IMR-90 (cell line): ENCODE measurements at places on chromosomes 6 and 20.

DNA sequence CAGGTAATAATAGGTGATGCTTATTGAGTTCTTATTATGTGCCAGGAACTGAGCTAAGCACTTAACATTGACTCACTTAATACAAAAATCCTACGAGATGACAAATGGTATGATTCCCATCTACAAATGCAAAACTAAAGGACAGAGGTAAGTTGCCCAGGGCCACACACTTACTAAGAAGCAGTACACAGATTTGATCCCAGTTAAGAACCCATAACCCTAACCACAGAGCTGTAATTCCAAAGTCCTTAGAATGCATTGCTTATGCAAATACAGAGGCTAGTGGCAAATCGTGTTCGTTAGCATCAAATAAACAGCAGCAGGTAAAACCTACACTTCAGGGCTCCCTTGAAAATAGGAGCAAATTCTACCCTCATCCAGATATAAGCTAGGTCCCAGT is 104.0 kb downstream of the SASH1 start:
- DNase-seq: no peak

DNA sequence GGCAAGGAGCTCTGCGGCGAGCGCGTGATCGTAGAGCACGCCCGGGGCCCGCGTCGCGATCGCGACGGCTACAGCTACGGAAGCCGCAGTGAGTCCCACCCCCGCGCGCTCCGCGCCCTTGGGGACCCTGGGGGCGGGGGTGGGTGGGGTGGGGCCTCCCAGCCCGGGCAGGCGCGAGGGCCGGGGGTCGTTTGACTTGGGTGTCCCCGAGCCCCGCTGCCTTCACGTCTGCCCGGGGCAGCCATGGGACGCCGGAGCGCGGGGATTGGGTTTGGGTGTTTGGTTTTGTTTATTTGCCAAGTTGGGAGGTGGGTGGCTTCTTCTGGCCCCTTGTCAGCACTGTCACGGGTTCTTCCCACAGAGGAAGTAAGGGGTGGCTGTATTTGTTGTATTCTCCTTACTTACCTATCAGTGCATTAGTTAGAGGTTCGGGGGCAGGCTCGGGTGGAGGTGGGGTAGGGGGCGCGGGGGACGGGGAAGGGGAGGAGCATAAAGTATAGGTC is 777 bp downstream of the SRSF6 start:
- peak; percentile 21 for DNase-seq

GRCh38 chr6:131825946-131826345 is 18.1 kb downstream of the ENPP1 start:
- DNase-seq: peak; percentile 20

DNA sequence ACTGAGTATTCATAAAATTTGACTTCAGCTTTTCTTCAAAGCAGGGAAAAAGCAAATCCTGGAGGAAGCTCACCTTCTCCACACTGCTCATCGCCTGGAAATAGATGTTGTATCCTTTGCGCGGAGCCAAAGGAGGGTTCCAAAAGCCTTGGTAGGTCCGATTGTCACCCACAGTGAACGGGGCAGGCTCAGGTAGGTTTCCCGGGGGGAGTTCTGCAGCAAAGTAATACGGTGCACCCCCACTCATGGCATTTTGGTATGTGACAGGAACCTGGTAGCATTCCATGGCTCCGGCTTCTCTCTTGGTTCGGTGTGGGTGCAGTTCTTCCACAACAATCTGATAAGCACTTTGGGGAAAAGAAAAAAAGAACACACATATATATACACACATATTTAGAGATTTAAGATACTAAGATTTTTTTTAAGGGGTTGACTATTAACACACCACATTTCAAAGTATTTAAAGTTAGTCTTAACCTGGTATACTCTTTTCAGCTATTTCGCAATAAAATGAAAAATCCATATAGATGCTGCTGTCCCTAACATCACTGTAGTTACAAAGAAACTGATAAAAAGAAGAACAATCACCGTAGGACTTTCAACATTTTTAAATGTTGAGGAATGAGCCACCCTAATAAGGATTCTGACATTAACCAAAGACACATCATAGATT is 166.7 kb upstream of the THEMIS start:
- DNase-seq: no peak

DNA sequence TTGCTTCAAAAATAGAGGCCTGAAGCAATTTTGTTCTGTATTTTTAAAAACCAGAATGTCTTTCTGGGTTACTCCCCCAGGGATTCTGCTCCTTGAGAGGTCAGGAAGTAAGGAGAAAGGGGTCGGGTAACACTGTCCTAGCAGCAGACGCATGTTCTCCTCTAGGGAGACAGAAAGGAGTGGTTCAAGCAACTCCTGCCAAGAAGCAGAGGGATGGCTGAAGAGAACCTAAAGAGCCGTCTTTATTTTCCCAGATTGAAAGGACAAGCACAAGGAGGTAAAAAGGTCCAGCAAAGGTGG is 58.0 kb upstream of the SLC4A11 start:
- no peak for DNase-seq

GRCh38 chr20:60113024-60113724 is 155.0 kb downstream of the CDH26 start:
- DNase-seq: no peak

GRCh38 chr6:140576004-140576555 is 1201.6 kb upstream of the CITED2 start:
- DNase-seq: no peak

DNA sequence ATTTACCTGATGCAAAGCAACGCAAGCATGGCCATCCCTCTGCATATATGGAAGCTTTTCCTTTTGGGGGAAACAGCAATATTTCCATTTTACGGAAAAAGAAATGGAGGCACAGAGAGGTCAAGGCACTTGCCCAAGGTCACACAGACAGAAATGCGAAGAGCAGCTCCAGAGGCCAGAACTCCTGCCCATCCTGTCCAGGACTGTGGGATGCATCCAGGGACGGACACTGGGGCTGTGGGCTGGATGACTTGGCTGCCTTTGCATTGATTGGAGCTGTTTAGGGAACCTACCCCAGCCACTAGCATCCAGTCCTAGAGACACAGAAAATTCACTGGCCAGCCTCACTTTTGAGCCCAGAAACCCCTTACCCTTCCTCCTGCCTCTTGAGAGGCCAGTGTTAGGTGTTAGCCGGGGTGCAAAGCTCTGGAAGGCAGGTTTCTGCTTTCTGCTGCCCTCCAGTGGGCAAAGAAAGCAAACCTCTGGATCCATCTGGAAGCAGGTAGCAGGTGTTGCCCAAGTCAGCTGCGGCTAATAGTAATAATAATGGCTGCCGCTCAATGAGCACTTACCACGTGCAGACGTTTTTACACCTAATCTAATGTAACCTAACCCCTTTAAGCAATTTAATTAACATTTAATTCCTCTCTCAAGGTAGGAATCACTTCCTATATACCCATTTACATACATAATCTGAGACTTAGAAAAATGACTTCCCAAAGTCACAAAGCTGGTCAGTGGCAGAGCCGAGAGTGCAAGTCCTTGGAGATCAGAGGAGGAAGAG is 31.7 kb upstream of the CCN5 start:
- DNase-seq: peak; percentile 42

DNA sequence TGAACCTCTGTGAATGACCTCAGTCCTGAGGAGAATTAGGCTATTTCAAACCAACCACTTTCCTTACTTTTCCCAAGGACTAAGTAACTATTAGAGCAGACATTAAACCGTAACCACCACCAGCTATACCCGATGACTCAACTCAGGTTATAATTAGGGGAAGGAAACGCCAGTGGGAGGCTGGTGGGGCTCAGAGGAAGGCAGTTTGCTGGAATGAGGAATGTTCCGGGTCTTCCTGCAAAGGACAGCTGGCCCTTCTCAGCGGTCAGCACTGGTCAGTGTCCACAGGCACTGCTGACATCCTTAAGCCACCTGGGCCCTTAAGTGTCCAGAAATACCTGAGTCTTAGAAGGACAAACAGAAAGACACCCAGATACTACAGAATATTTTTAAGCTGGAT is 515.2 kb downstream of the MAFB start:
- no peak for DNase-seq

- peak; percentile 37 for DNase-seq
Observed at GRCh38 chr6:131754715-131755567, 44.1 kb upstream of the CTAGE9 start.

- DNase-seq: peak; percentile 77
Observed at GRCh38 chr6:57252975-57253374, 30.9 kb upstream of the RAB23 start.

DNA sequence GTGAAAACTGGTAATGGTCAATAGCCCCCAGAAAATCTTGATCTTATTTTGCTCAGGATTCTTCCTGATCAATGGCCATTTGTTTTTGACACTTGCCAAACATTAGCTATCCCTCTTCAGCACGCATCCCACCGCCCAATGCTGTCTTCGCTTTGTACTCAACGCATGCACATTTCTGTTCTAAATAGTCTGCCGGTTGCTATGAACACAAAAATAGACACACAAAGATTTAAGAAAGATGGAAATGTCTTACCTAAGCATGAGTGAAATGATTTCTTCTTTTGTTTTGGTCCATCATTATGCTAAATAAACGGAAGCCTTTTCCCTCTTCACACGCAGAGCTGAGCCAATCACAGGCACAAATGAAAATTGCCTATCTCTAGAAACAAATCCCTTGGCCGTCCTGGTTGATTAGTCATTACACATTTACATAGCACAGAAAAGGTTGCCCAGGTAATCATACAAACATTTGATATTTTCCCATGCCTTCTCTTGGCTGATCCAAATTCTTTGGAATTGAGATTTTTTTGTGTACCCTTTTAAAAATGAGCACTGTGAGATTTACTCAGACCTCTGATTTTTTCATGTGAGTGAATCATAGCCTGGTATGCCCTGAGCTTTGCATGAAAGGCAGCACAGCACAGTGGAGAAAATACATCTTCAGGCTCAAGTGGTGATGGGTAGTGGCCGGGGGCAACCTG is 70.5 kb upstream of the FAM184A start:
- DNase-seq: peak; percentile 51

- no peak for DNase-seq
Observed at GRCh38 chr20:41017448-41018042, 11.1 kb upstream of the TOP1 start.

DNA sequence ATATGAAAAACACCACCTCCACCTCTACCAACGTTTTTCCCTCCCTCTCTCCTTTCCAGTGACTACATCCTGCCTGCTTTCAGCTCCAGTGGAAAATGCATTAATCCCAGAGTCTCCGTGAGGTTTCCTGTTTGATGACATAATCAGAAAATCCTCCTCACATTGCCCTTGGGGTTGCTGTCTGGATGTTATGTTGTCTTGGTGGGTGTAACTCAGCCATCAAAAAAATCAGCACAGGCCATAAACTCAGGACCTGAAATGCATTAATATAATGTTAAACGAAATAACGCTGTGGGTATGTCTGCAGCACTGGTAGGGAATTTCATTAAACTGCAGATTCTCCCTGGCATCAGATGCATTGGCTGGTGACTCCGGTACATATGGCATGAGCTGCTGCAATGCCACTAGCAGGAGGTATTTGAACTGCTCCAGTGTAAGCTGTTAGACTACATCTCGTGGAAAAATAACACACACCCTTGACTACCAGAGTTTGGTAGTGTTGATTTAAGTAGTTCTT is 297.8 kb downstream of the PRL start:
- peak; percentile 76 for DNase-seq
